ENCODE measurements at places on chromosomes 2 and 18.

- no peak for DNase-seq
These were observed 1928.8 kb upstream of the CELF4 start for GRCh38 chr18:39494211-39494896.

DNA sequence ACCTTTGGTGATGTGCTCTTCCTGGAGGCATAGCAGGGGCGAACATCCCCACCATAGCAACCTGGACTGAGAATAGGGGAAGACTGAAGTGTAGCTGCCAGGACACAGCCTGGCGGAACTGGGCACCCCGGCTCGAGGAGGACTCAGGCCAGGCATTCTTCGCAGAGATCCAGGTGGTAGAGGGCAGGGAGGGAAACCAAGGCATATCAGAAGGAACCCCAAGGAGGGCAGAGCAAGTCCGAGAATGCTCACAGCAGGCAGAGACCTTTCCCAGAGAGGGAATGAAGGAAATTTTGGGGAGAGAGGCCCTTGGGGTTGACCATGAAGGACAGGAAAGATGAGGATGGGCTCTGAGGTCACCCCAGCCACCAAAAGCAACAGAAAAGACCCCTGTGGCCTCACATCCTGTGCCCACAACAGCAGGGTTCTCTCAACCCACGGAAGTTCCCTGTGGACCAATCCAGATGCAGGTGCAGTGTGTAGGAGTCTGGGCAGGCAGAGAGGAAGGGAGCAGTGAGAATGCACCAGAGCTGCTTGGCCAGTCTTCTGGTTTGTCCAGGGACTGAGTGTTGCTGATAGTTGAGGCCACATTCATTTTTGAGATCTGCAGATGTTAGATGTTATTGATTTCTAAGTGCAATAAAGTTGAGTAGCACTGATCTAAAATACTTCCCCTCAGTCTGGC, 136.9 kb downstream of the PXDN start:
- DNase-seq: no peak

GRCh38 chr18:33210575-33211189, 229.8 kb downstream of the CCDC178 start:
- no peak for DNase-seq

DNA sequence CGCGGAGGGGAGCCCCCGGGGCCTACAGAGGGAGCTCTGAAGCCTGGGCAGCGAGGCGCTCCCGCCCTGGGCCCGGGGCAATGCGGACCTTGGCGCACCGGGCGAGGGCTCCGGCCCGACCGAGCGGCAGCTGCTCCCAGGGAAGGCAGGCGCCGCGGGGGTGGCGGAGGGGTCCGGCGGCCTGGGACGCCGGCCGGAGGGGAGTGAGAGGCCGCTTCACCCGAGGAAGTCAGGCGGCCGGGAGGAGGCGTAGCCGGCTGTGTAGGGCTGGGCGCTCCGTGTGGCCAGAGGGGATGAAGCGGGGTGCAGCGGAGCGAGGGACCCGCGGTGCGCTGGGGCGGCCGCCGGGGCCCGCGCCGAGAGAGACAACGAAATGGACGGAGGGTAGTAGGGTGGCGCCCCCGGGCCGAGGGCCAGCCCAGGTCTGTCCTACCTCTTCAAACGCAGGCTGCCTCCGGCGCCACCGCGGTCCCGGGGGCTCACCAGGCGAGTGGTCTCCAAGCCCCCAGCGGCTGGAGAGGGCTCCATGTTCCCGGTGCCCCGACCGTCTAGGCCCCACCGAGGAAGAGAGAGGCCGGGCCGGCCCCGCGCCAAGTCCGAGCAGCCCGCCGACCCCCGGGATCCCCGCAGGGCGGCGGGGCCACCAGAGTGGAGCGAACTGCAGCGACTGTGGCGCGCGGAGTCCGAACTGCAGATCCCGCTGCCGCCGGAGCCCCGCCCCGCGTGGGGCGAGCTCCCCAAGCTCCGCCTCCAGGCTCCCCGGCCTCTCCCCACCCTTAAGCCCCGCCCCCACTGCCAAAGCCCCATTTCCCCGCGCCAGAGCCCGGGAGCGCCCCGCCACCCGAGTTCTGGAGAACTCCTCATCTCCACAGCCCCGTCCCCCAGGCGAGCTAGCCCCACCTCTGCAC, at the start of gene SLC30A3:
Gene SLC30A3 (minus strand): TSS at position 669 of the 908 bp plus-strand sequence. CDS start 141 bp downstream, at position 528.
- DNase-seq: no peak

GRCh38 chr18:70397259-70397925, 108.5 kb downstream of the SOCS6 start:
- no peak for DNase-seq

Measured in smooth muscle cell of the brain vasculature (primary cell).